Astrocyte of the cerebellum (primary cell): ENCODE measurements at places on chromosomes 6 and 20.

GRCh38 chr20:63536997-63537524 lies at the start of gene PTK6:
PTK6 (minus strand) TSS chr20:63537376; CDS start chr20:63537314, 62 bp downstream.
- DNase-seq, result no peak

DNA sequence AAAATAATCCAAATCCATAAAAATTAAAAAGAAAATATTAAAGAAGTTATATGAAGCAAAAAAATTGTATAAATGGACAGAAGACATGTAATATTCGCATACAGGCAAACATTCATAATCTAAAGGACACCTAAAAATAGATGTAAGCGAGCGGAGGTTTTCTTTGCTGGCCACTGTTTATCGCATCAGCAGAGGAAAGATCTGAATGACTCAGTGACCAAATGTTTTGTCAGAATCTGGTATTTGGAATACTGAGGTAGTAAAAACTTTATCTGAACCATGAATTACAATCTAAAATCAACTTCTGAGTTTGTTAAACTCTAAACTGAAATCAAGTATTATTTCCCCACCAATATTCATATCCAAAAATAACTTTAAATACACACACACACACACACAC lies 7.8 kb downstream of the TSPYL4 start:
- DNase-seq, result peak; percentile 43

- no peak for DNase-seq
Observed at GRCh38 chr20:32234135-32234808, 26.6 kb downstream of the POFUT1 start.

DNA sequence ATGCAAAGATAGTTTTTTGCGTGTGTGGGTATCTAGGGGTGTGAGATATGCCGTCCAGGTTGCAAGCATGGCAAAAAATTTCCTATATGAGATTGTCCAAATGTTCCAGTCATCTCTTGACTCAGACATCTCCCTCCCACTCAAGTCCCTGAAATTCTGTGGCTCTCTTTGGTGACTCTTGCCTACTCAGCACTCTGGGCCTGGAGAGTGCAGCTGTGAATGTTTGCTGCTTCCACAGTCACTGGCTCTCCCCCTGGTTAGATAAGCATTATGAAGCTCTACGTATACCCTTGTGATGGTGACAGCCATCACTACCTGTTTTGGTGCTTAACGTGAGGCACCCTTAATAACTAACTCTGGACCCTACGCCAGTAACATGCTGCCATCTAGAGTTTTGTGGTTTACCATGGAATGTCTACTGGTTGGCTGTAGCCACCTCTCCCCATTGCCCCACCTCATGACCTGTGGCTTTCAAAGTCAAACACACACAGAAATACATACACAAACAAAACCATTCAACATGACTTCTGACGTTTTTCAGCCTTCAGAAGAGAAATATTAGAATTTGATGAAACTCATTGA lies 621.9 kb upstream of the CITED2 start:
- DNase-seq, result no peak

DNA sequence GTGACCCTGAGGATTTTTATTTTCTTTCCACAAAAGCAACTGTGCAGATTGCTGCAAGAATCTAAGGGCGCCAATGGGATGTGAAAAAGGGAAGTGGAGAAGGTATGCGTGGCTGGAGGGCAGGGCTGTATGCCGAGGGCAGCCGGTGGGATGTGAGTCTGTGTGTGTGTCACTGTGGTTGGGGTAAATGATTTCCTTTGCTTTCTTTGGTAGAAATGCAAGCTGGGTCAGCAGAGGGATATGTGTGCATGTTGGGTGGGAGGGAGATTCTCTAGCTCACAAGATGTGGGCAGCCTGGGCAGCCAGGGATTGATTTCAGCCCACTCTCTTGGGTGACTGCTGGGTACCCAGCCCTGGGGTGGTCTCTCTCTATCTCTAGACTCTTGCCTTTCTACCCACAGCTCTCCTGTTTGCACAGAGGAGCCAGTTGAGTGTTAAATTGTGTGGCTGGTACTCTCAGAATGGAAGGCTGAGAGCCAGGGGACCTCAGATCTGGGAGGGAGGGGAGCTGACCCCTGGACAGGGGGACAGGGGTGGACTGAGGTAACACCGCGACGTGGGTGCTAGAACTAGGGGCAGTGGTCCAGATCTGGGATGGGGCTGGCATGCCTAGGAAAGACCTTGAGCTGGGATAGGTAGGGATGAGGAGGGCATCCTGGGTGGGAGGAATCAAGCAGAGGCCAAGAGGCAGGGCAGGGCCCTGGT lies 136.8 kb upstream of the RNF24 start:
- DNase-seq, result peak; percentile 59

DNA sequence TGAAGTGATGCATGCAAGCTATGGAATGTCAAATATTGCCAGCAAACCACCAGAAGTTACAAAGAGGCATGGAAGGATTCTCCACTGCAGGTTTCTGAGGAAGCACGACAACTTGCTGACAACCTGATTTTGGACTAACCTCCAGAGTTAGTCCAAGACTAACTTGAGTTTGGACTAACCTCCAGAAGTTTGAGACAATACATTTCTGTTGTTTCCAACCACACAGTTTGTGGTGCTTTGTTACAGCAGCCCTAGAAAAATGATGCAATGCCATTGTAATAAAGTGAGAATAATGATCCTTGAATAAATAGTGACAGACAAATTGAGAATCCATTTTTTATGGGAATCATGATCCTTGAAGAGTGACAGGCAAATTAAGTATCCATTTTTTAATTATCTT lies 169.9 kb upstream of the HDDC2 start:
- DNase-seq, result no peak

- no peak for DNase-seq
Observed at GRCh38 chr6:130671577-130671976, 155.6 kb upstream of the SMLR1 start.

- DNase-seq, result no peak
Observed at GRCh38 chr6:19691465-19692167, 145.6 kb upstream of the ID4 start.

GRCh38 chr20:62945771-62946339 lies 6.7 kb upstream of the SLC17A9 start:
- DNase-seq, result no peak

- no peak for DNase-seq
Observed at GRCh38 chr6:108330806-108331205, 36.0 kb downstream of the AFG1L start.

- DNase-seq, result no peak
Observed at GRCh38 chr6:105603788-105604586, 201.1 kb upstream of the PREP start.

- DNase-seq, result no peak
Observed at GRCh38 chr6:110554966-110555460, 78.6 kb upstream of the SLC22A16 start.

DNA sequence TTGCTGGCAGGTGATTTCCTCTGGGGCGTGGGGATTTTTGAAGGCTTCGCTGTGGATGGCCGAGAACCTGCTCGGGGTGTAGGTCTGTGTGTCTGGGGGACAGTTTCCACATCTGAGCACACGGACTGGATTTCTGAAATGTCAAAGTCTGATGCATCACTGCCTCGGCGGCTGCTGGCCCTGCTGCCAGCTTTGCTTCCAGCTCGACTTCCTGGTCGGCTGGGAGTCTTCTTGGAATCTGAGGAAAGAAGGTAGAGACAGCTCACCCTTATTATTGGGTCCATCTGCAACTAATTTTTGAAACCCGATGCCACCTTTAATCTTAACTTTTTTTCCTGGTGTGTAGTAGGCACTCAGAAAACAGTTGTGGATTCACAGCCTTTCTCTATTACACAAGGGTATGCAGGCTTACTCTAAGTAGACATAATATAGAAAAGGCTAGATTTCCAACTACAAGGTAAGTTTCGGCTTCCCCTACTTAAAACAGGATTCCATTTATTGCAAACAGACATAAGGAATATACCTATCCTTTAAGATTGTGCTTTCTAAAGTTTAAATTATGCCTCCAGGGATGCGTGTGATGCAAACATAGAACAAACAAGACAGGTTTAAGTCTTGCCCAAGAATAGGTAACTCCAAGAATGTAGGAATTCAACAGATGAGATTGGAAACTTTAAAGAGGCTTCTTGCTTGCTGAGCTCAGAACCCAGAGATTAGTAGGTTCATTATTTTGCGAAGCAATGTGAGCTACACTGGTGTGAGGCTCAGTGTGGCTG lies 183.5 kb downstream of the DST start:
- no peak for DNase-seq

DNA sequence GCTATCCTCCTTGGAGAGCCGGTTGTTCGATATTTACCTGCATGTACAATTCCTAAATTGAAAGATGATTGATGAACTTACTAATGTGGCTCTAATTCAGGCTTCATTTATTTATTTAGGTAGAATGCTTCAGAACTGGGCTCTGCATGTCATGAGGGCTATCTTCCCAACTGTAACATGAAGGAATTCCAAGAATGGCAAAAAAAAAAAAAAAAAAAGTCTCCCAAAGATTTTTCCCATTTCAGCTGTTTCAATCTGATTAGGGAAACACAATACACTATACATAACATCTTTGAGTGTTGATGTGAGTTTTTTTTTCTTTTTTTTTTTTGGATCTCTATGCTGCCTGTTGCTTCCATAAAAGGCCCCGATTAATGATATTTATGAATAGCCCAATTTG lies 120.1 kb upstream of the SHLD1 start:
- no peak for DNase-seq

- DNase-seq, result no peak
Observed at GRCh38 chr6:138959521-138959920, 28.5 kb downstream of the REPS1 start.

DNA sequence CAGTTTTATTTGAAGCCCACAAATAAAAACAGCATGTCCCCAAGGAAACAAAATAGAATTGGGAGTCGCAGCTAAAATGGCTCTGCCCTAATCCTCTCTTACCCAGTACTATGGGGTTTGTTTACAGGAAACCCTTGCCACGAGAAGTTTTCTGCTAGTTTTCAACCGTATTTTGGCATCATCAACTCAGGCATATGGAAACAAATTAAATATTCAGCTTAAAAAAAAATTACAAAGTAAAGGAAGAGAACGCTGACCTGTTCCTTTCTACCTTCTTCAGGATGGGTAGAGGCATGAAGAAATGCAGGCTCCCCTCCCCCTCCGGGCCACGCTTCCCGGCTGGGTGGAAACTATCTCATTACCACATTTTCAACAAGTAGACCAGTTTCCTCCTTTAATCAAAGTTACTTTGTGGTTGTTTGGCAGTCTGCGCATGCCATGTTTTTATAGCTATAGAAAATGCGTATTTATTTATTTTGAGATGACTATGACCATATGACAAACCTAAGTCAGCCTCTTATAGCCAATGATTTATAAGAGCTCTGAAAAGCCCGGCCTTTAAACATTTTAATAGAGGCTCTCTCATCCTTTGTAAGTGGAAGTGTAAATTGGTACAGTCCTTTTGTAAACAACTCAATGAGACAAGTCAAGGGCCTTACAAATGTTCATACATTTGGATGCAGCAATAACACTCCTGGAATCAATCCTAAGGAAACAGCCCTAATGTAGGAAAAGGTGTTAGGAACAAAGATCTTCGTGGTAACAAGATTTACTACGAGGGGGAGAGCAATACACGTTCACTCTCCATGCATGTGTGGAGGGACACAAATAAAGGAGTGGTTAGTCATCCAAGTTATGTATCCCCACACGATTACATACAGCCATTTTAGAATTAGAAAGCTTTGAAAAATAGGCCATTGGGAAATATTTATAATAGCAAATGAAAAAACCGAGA lies 16.1 kb upstream of the ZNF217 start:
- no peak for DNase-seq

- DNase-seq, result no peak
Observed at GRCh38 chr6:26008470-26008869, 45.9 kb downstream of the TRIM38 start.
